Ovary (tissue), 10 donors: ENCODE measurements at places on chromosomes 6 and 20. TPM values are rescaled to one million over a fixed set of nuclear protein-coding genes. Genes with fewer than 3 reads are reported as not detected.

DNA sequence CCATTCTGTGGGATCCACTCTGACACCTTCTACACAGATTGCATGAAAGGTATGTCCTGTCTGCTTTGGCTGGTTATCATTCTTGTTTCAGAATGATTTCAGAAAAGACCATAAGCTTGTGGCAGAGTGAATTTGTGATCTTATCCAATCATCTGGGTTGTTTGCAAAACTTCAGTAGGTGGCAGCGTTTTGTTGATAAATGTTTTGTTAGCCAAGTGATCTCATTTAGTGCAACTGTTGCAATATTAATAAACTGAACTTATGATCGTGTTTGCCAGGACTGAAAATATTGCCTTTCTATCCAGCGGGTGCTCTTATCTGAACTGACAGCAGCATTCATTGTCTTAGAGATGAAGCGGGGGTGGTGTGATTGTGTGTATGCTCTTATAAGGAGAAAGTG is 613.2 kb upstream of the NOX3 start:
- H3K4me3 ChIP-seq, result no peak overlapping the region
- H3K36me3 ChIP-seq, result no peaks in the 10 kb centered on the region
- H3K4me1 ChIP-seq, result no peaks in the 10 kb centered on the region
- no peak overlapping the region for H3K27ac ChIP-seq
- DNase-seq, result no peak

DNA sequence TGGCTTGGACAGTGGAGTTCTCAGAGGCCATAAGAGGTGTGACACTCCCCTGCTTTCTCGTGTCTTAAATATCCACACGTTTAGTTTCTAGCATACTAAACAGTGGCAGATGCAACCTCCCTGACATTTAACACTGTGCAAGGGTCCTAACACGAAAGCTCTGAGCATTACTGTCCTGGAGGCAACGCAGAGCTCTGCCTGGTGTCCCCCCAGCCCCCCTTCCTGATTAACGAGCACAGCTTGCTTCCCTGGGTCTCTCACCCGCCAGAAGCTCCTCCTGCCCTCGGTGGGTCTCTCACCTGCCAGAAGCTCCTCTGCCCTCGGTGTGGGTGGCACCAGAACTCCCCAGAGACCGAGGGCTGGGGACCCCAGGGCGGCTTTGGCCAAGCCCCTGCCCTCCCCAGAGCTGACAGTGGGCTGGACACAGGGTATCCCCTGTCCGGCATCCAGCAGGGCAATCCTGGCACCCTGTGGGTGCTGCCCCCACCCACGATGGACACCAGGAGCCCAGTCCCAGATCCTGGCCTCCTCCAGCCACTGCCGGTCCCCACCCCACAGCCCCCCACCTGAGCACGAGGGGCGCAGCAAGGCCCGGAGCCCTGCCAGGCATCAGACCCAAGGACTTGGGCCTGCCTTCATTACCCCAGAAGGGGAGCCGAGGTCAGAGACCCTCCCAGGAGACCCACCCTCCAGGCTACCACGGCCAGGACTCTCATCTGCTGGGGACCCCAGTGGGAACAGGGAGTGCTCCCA is 12.4 kb upstream of the KCNQ2 start:
- no peaks in the 10 kb centered on the region for H3K36me3 ChIP-seq
- H3K4me1 ChIP-seq, result no peaks in the 10 kb centered on the region
- no peak for DNase-seq
- H3K27me3 ChIP-seq, result no peaks in the 10 kb centered on the region

GRCh38 chr6:139010674-139011073 is 17.9 kb upstream of the ABRACL start:
- H3K36me3 ChIP-seq, result no peaks in the 10 kb centered on the region
- H3K4me1 ChIP-seq, result peaks cover under 1% of the 10 kb centered on the region
- H3K4me3 ChIP-seq, result no peak overlapping the region
- no peak overlapping the region for H3K27ac ChIP-seq
- no peaks in the 10 kb centered on the region for H3K27me3 ChIP-seq
- no peak for DNase-seq

PGC gene
- total RNA-seq, result 0.53 TPM

DNA sequence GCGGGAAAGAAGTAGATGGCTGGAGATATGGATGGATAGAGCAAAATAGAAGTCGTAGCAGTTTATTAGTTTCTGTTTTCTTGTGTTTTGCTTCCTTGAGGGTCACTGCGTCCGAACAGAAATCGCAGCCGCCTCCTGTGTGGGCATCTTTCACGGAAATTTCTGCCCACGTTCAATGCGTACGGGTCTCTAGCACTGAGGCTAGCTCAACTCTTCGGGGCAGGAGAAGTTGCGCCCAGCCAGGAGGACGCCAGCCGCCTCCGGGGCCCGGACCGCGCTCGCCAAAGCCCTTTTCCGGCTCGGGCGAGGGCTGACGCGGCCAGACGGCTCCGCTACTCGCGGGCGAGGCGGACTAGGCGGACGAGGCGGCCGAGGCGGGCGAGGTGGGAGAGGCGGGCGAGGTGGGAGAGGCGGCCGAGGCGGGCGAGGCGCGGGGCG is 814 bp downstream of the TFAP2B start:
- no peak overlapping the region for H3K27ac ChIP-seq
- H3K4me1 ChIP-seq, result peaks cover 3% of the 10 kb centered on the region
- H3K36me3 ChIP-seq, result no peaks in the 10 kb centered on the region
- H3K4me3 ChIP-seq, result no peak overlapping the region

DNA sequence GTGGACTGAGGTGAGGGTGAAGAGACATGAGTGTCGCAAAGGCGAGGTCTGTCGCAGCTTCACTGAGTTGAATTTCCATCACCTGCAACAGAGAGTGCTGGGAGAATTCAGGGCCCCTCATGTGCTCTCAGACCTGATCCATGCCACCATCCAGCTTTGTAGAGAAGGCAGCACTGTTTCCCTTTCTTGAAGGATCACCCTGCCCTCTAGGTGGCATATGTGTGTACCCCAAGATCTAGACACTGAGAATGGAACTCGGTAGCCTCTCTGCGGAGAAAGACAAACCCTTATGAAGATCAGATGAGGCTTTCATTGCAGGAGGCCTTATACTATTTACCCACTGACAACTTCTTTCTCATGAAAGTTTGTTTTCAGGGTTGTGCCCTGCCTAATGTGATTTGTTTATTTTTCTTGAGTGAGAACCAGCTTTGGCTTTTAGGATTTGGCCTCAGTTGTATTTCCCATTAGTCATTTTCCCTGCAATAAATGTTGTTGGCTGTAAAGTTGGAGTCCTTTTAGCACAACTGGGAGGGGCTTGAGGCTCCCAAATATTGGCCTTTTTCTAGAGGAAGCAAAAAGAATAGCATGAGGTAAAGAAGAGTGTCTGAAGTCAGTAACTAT is 811.3 kb downstream of the DHX35 start:
- no peaks in the 10 kb centered on the region for H3K27me3 ChIP-seq
- H3K27ac ChIP-seq, result no peak overlapping the region
- no peak for DNase-seq

DNA sequence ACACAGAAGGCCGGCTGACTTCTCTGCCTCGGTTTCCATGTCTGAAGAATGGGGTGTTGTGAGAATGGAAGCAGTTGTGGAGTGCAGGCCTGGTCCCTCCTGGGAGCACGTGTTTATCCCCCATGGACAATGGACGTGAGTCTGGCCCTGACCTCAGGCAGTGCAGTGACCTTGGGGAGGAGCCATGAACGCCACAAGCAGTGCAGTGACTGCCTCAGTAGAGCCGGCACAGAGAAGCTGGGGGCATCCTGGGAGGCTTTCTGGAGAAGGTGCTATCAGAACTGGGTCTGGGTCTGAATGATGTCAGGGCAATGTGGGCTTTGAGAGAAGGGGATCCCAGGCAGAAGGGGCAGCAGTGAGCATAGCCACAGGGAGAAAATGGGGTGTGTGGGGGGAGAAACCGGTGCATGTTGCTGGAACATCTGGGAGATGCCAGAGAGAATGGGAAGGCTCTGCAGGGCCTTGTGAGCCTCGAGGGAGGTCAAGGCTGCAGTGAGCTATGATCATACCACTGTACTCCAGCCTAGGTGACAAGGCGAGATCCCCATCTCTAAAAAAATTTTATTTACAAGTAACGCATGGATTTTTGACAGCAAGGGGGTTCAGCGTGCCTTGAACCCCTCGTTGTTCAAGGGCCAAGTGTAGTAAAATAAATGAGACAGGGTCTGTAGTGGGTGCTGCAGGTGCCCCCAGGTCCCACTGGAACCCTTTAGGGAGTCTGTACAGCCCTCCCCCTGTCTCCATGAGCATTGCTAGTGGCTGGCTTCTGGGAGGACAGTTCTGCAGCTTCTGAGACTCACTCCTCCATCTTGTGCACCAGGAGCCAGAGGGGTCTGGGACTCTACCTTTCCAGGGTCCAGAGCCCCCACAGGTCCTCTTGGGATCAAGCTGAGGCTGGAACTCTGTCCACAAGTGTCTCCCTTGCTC is 27.0 kb upstream of the ZBP1 start:
- H3K36me3 ChIP-seq, result no peaks in the 10 kb centered on the region
- no peak for DNase-seq
- no peak overlapping the region for H3K27ac ChIP-seq
- H3K27me3 ChIP-seq, result no peaks in the 10 kb centered on the region
- H3K4me1 ChIP-seq, result no peaks in the 10 kb centered on the region

GRCh38 chr6:41939176-41939847 is 2.3 kb downstream of the CCND3 start:
- no peaks in the 10 kb centered on the region for H3K27me3 ChIP-seq
- no peaks in the 10 kb centered on the region for H3K36me3 ChIP-seq
- DNase-seq, result peak; percentile 47
- H3K27ac ChIP-seq, result peak overlapping the region; percentile 31

- no peaks in the 10 kb centered on the region for H3K27me3 ChIP-seq
- no peak for DNase-seq
- H3K27ac ChIP-seq, result no peak overlapping the region
- no peaks in the 10 kb centered on the region for H3K4me1 ChIP-seq
- no peaks in the 10 kb centered on the region for H3K36me3 ChIP-seq
- no peak overlapping the region for H3K4me3 ChIP-seq
Observed at GRCh38 chr20:43681468-43681942, 14.6 kb downstream of the MYBL2 start.

DNA sequence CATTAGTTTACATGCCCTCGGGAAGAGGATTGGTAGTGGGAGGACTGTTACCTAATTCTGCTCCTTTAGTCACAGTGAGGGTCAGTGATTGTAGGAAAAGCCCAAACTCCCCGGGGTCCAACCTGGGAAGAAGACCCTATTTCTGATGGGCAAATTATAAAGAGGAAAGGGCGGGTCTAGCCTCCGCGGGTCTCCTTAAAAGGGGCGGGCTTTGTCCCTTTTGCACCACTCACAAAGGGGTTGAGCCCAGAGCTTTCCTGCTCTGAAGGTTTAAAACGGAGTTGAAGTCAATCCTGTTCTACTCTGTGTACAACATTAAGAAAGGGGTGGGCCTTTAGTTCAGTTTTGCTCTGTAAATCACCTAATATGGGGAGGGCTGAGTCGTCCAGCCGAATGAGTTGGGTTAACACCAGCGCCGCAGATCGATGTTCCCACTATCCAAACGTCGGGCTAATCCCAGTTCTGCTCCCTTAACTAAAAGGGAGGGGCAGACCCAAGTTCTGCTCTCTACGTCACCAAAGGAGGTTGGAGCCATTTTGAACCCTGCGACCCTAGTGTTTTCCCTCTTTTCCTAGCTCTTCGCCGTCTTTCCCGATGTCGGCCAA is 920 bp upstream of the RNF5 start:
- no peaks in the 10 kb centered on the region for H3K27me3 ChIP-seq
- H3K4me3 ChIP-seq, result peak overlapping the region; percentile 70
- H3K27ac ChIP-seq, result peak overlapping the region; percentile 93
- no peaks in the 10 kb centered on the region for H3K36me3 ChIP-seq
- peaks cover 6% of the 10 kb centered on the region for H3K4me1 ChIP-seq
- no peak for DNase-seq

GRCh38 chr6:151288712-151289398 is 49.1 kb downstream of the AKAP12 start:
- no peaks in the 10 kb centered on the region for H3K27me3 ChIP-seq
- no peak overlapping the region for H3K4me3 ChIP-seq
- no peak overlapping the region for H3K27ac ChIP-seq
- H3K4me1 ChIP-seq, result peaks cover 32% of the 10 kb centered on the region
- DNase-seq, result no peak

DNA sequence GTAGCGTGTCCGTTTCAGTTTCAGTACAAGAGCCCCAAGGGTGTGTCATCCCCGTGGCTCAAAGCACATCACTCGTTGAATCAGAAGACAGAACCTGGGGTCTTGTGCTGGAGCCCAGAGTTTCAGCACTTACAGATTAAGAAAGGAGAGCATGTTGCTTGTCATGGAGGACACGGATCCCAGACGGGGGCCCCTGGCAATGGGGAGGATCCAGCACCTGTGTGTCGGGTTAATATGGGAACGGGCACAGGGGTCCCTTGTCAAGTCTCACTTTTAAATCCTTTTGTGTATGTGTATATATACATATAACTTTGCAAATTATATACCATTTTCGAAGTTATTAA is 23.4 kb downstream of the THBS2 start:
- H3K4me3 ChIP-seq, result no peak overlapping the region
- H3K27me3 ChIP-seq, result no peaks in the 10 kb centered on the region
- DNase-seq, result no peak

LGSN gene
- not detected for total RNA-seq

GRCh38 chr6:162525181-162525580 is 202.4 kb downstream of the PRKN start:
- H3K27ac ChIP-seq, result no peak overlapping the region
- no peaks in the 10 kb centered on the region for H3K36me3 ChIP-seq

- no peaks in the 10 kb centered on the region for H3K27me3 ChIP-seq
- no peak overlapping the region for H3K27ac ChIP-seq
- no peaks in the 10 kb centered on the region for H3K36me3 ChIP-seq
- no peak for DNase-seq
- H3K4me3 ChIP-seq, result no peak overlapping the region
Observed at GRCh38 chr20:9400171-9401025, 114.0 kb upstream of the LAMP5 start.

FHL5 gene
- 4.6 TPM for total RNA-seq

SAMD3 gene
- total RNA-seq, result 7.4 TPM

NKAIN4 gene
- total RNA-seq, result not detected

- H3K36me3 ChIP-seq, result no peaks in the 10 kb centered on the region
- H3K27ac ChIP-seq, result no peak overlapping the region
- DNase-seq, result no peak
- H3K4me3 ChIP-seq, result no peak overlapping the region
Observed at GRCh38 chr20:56347628-56348304, 11.0 kb upstream of the FAM210B start.

- H3K4me1 ChIP-seq, result no peaks in the 10 kb centered on the region
- DNase-seq, result peak; percentile 35
- H3K4me3 ChIP-seq, result no peak overlapping the region
- H3K27me3 ChIP-seq, result no peaks in the 10 kb centered on the region
- H3K27ac ChIP-seq, result no peak overlapping the region
Observed at GRCh38 chr6:32700391-32701040, 34.1 kb upstream of the HLA-DQB1 start.

GRCh38 chr6:150150458-150150820 is 7.6 kb downstream of the PPP1R14C start:
- H3K27me3 ChIP-seq, result no peaks in the 10 kb centered on the region
- no peak overlapping the region for H3K4me3 ChIP-seq
- H3K36me3 ChIP-seq, result no peaks in the 10 kb centered on the region
- DNase-seq, result no peak
- no peak overlapping the region for H3K27ac ChIP-seq
